ENCODE measurements at places on chromosomes 6 and 20. TPM values are rescaled to one million over a fixed set of nuclear protein-coding genes. Genes with fewer than 3 reads are reported as not detected.

OR12D3 gene
- not detected for total RNA-seq

RAET1L gene
- total RNA-seq = 0.49 TPM

PRR18 gene
- 0.29 TPM for total RNA-seq

SPO11 gene
- not detected for total RNA-seq

ABRACL gene
- 42.0 TPM for total RNA-seq

RAET1G gene
- total RNA-seq = 7.9 TPM

SIRPG gene
- total RNA-seq = not detected

MDFI gene
- total RNA-seq = 0.49 TPM

HEY2 gene
- total RNA-seq = not detected

GTF2H4 gene
- total RNA-seq = 20.5 TPM

RSPH3 gene
- 5.9 TPM for total RNA-seq

RNF217 gene
- 6.8 TPM for total RNA-seq

CCN2 gene
- total RNA-seq = 221 TPM

PPP1R14C gene
- 3.7 TPM for total RNA-seq

TUBB2B gene
- total RNA-seq = 16.9 TPM

SLC22A2 gene
- total RNA-seq = 0.06 TPM

OVOL2 gene
- 0.35 TPM for total RNA-seq

HLA-DRA gene
- total RNA-seq = not detected

PPP1R18 gene
- 42.3 TPM for total RNA-seq

RFX6 gene
- not detected for total RNA-seq

RRP36 gene
- total RNA-seq = 79.1 TPM

PGC gene
- 0.14 TPM for total RNA-seq

PDE10A gene
- 27.4 TPM for total RNA-seq

TRIM10 gene
- total RNA-seq = not detected

BMP2 gene
- 0.33 TPM for total RNA-seq

WASF1 gene
- total RNA-seq = 11.9 TPM

C20orf204 gene
- 0.29 TPM for total RNA-seq

ASIP gene
- total RNA-seq = not detected

MYLIP gene
- total RNA-seq = 2.4 TPM

HLA-G gene
- not detected for total RNA-seq

FAM209A gene
- 0.37 TPM for total RNA-seq

TCP11 gene
- not detected for total RNA-seq

SLC52A3 gene
- total RNA-seq = 0.60 TPM

NOP56 gene
- total RNA-seq = 555 TPM

KIF6 gene
- total RNA-seq = 0.18 TPM

GPR6 gene
- not detected for total RNA-seq

ULBP1 gene
- total RNA-seq = 0.76 TPM

TINAG gene
- 0.14 TPM for total RNA-seq

EMILIN3 gene
- total RNA-seq = 0.51 TPM

CYP21A2 gene
- not detected for total RNA-seq

All from A549 treated with dexamethasone at 1 μM for 4 hours (cell line).